Smooth muscle cell of the umbilical artery (primary cell): ENCODE measurements at places on chromosomes 1 and 21. TPM values are rescaled to one million over a fixed set of nuclear protein-coding genes. Genes with fewer than 3 reads are reported as not detected.

Gene RPL22
- 111 and 124 TPM in 2 replicates for total RNA-seq

Gene C1orf74
- 2.4 TPM in 2 replicates for total RNA-seq

Gene SERINC2
- total RNA-seq: 2.7 and 8.5 TPM in 2 replicates

Gene FMO1
- total RNA-seq: not detected in 2 replicates

Gene C1orf87
- total RNA-seq: not detected in 2 replicates

Gene LDLRAD1
- not detected in 2 replicates for total RNA-seq
